Mammary epithelial cell (primary cell): ENCODE measurements at places on chromosomes 7 and 10. TPM values are rescaled to one million over a fixed set of nuclear protein-coding genes. Genes with fewer than 3 reads are reported as not detected.

The CUBN gene
- total RNA-seq = 0.67 TPM

The AQP1 gene
- 0.17 TPM for total RNA-seq

The SLC39A12 gene
- total RNA-seq = not detected in 2 replicates

The NEUROG3 gene
- not detected for total RNA-seq

The GIMAP1 gene
- not detected for total RNA-seq

The PDIA4 gene
- total RNA-seq = 175 and 183 TPM in 2 replicates

The CCDC3 gene
- total RNA-seq = 3.2 and 3.7 TPM in 2 replicates

The ST8SIA6 gene
- not detected in 2 replicates for total RNA-seq

The NKX1-2 gene
- 4.4 and 6.1 TPM in 2 replicates for total RNA-seq

The HYAL4 gene
- 0.45 TPM in 1 of 2 replicates, not detected in the other for total RNA-seq

The FRMD4A gene
- total RNA-seq = 4.7 TPM

The KLHL7 gene
- 33.3 and 37.5 TPM in 2 replicates for total RNA-seq

The NUDT1 gene
- 5.7 TPM for total RNA-seq

The ZNF117 gene
- 6.2 TPM for total RNA-seq
